Skeletal muscle tissue (tissue), 5 donors: ENCODE measurements at places on chromosomes 3 and 15. TPM values are rescaled to one million over a fixed set of nuclear protein-coding genes. Genes with fewer than 3 reads are reported as not detected.

BLM gene
- total RNA-seq = 2.1 TPM

C2CD4A gene
- not detected for total RNA-seq

CACNA1D gene
- total RNA-seq = 5.7 TPM

NCBP2 gene
- total RNA-seq = 30.8 TPM

COL6A5 gene
- total RNA-seq = not detected

CMC1 gene
- 5.2 TPM for total RNA-seq

SLC12A1 gene
- total RNA-seq = not detected

CLRN1 gene
- total RNA-seq = not detected

EFHB gene
- not detected for total RNA-seq

MAN2C1 gene
- total RNA-seq = 80.4 TPM

MYL3 gene
- total RNA-seq = 53.2 TPM

PTX3 gene
- 11.5 TPM for total RNA-seq

ANKRD63 gene
- total RNA-seq = not detected

TMCO5A gene
- total RNA-seq = not detected

SEMA3G gene
- total RNA-seq = 4.7 TPM

EEFSEC gene
- total RNA-seq = 2.6 TPM

SH3GL3 gene
- 6.3 TPM for total RNA-seq

CCDC13 gene
- not detected for total RNA-seq

CA12 gene
- 1.6 TPM for total RNA-seq

MKRN3 gene
- total RNA-seq = 1.6 TPM

FAM81A gene
- total RNA-seq = 0.52 TPM

TICRR gene
- total RNA-seq = 1.6 TPM

EPHB3 gene
- total RNA-seq = 27.7 TPM

PLCD1 gene
- 9.4 TPM for total RNA-seq

COMMD4 gene
- total RNA-seq = 13.6 TPM

ILDR1 gene
- total RNA-seq = not detected

TRAIP gene
- 2.6 TPM for total RNA-seq

MST1R gene
- 2.6 TPM for total RNA-seq

NPAP1 gene
- total RNA-seq = not detected

PATL2 gene
- 2.6 TPM for total RNA-seq

PLSCR4 gene
- 21.9 TPM for total RNA-seq

LRRK1 gene
- 3.7 TPM for total RNA-seq

ZNF80 gene
- total RNA-seq = not detected

ENTPD3 gene
- total RNA-seq = 1.6 TPM
